ENCODE measurements at places on chromosomes 3 and 15.

DNA sequence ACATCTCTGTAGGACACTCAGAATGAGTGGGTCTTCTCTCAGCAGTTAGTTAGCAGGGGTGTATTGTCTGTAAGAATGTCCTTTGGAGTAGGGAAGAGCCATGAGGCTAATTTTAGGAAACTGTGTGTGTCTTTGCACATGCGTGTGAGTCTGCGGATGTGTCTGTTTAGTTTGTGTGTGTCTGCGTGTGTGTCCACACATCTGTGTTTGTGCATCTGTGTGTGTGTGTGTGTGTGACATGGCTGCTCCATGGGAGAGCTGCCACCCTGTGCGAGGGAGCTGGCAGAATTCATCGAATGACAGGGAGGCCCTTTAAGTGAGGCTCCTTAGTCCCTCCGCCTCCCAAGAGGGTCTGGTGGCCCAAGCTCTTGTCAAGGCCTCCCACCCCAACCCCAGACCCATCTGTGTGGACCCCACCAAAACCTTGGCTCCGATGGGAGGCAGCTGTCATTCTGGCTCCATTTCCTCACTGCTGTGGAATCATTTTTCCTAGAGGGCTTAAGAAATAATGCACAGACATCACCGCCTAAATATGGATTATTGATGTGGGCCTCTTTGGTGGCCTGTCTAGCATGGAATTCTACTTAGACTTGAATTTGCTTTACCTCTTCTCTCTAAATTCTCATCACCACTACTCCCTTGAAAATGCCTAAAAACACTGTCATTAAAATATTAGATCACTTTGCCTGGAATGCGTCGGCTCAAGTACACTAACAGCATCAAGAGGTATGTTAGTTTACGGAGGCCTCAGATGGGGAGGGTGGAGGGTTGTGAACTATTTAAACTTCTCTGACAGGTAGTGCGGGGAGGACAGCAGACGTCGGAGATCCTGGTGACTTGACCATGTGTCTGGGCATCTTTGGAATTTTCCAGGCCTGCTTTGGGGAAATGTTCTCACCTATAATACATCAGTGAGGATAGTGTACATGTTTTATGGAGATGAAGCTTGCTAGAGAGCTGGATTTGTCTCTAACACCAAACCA is 9.4 kb downstream of the ESYT3 start:
- no peak for DNase-seq

GRCh38 chr3:170532573-170532972 is 53.3 kb downstream of the SLC7A14 start:
- no peak for DNase-seq

GRCh38 chr3:50299929-50300680 is 900 bp upstream of the HYAL3 start:
- DNase-seq = no peak

DNA sequence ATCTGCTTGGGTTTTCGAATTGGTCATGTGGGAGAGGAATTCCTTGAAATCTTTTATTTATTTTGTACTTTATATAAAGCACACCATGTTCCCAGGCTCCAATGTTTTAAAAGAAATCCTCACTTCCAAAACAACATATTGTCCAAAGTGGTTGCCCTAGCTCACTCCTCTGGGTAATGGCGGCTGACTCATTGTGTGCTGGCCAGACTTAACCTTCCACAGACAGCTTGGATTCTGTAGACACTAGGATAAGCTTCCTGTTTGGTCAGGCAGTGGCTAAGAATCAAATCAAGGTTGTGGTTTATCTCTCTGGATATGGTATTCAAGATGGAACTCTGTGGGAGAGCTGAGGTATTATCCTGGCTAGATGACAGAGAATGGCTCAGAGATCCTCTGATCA is 55.8 kb upstream of the FAM98B start:
- DNase-seq = peak; percentile 89

GRCh38 chr3:188417271-188417696 is 263.3 kb downstream of the LPP start:
- DNase-seq = no peak

Measured in AG09309 (cell line).